ENCODE measurements at places on chromosomes 11 and 22.

- DNase-seq = no peak
Measured at GRCh38 chr11:26958005-26958701, 35.8 kb upstream of the FIBIN start.

DNA sequence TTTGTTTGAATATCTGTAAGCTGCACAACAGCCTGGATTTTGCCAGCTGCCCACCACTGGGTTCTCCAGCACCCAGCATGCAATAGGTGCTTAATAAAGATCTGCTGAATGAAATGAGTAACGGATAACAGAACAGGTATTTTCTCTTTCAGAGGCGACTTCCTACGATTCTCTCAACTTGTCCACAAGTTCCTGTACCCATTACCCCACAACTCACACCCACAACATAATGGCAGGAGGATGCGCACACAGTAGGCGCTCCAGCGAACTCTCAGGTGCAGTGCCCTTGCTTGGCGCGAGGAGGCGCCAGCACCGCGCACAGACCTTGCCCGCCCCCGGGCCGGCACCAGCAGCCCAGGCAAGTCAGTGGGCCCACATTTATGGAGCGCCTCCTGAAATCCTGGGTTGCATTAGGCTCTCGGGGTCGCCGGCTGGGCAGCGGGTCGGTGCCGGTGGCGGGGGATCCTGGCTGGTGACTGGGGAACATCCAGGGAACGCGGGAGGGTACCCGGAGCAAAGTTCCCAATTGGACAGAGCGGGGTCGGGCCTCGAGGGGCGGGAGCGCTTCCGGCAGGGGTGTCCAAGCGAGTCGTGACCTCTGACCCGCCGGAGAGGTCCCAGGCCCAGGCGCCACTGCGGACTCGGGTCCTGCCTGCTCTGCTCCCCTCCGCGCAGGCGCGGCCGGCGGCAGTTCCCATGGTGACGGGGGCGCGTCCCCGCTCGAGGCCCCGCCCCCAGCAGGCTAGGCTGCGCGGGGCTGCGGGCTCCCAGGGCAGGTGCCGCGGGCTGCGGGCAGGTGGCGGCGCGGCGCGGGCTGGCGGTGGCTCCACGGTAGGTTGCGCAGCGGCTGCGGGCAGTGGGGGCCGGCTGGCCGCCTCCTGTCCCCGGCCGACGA lies at the start of gene KIAA1671:
Gene KIAA1671, plus strand, starts transcription at position 775 of the 895 bp plus-strand sequence. CDS start 75,284 bp downstream, outside the sequence.
- DNase-seq = peak; percentile 83

DNA sequence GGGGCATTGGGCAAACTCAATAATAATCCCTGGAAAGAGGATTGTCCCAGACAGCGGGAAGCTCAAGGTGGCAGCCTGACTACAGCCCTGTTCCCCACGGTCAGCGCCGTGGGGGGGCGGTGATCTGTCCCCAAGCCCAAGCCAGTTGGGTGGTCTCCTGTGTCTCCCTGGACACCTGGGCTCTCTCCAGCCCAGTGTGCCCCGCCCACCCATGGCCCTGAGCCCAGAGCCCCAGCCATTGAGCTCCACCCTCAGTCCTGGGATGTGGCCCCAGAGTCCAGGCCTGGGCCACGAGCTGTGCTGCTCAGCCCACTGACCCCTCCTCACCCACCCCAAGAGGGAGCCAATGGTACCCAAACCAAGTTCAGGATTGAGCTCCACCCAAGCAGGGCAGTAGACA lies 27.9 kb upstream of the PDE2A start:
- DNase-seq = no peak

DNA sequence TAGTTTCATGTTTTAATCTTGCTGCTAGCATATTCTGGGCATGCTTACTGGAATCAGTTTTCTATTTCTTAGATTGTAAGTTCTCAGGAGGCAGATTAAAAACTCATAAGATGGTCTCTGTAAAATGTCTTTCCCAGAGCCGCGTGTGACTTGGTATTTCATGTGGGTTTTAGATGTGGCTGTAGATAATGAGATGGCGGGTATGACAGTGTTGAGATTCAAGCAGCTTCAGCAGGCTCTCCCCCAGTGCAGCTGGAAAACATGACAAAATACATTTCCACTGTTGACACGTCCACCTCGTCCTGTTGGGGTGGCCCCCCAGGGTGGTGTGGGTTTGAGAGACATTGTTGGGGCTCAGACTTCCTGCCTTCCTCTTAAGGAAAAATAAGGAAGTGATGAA lies 106.8 kb downstream of the KIRREL3 start:
- no peak for DNase-seq

DNA sequence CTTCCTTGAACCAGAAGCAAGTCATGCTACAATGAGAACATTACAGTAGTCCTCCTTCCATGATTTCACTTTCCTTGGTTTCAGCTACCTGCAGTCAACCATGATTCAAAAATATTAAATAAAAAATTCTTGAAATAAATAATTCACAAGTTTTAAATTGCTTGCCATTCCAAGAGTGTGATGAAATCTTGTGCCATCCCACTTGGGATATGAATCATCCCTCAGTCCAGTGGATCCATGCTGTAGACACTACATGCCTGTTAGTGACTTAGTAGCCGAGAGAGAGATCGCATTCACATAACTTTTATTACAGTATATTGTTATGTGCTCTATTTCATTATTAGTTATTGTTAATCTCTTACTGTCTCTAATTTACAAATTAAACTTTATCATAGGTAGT lies 6.0 kb downstream of the HOATZ start:
- no peak for DNase-seq

- DNase-seq = no peak
Measured at GRCh38 chr22:36339171-36340065, 48.3 kb downstream of the MYH9 start.

- DNase-seq = no peak
Measured at GRCh38 chr11:89477175-89477574, 14.0 kb downstream of the NOX4 start.

GRCh38 chr22:48627966-48628365 lies 1199.7 kb downstream of the BRD1 start:
- no peak for DNase-seq

- no peak for DNase-seq
Measured at GRCh38 chr11:70339066-70339465, 59.3 kb upstream of the CTTN start.

DNA sequence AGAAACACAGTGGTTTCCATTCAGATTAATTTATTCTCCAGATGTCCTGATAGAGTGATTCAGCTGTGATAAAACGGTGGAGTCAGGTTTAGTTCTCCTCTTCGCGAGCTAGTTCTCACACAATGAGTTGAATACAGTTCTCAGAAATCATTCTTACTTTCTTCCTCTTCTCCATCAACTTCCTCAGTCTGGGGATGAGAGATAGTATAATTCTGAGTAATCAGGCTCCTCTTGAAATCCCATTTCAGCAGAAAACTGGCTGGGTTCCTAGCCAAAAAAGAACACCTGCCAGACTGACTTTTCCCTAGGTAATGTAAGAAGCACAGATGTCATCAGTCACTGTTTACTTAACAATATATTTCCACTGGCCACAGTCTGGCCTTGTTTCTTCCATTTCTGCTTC lies 76.7 kb downstream of the SVIP start:
- DNase-seq = no peak

GRCh38 chr11:6345366-6345765 lies 25.1 kb upstream of the CAVIN3 start:
- DNase-seq = no peak

DNA sequence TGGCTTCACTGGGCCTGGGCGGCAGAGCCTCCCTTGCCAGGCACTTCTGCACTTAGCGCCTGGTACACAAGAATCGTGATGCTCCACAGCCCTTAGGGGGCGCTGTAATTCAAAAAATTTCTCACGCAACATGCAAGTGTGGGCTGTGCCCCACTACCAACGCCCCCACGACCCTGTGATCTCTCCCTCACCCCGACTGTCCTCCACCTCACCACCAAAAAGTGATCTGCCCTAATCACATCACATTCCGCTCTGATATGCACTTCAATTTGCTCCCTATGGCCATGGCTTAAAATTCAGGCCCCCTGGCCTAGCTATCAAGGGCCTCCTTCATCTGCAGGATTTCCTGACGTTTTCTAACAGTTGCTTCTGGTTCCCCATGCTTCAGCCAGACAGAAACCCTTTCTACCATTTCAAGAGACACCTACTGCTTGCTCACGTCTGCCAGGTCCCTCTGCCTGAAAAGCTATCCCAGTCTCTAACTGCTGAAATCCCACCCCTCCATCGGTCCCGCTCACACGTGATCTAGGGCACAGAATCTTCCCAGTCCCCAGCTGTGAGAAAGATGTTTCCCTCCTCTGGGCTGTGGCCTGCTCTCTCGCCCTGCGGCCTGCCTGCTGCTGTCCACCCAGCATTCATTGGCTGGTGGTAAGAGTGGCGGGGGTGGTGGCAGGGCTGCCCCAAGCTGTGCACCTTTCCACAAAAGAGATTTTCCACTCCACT lies 27.9 kb upstream of the LRRC32 start:
- no peak for DNase-seq

DNA sequence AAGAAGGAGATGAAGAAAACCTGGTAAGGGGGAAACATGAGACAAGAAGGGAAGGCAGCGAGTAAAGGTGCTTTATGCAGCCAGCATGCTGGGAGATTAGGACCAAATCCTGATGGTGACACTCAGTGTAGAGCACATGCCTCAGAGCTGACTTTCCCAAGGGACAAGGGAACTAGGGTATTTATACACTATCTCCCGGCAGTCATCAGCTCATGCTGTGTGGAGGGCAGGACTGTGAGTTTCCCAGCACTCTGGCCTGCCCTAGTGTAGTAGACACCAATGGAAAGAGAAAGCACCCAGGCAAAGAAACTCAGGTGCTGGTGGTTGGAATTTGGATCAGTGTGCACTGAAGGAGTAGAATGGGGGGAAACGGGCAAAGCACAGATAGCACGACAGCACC lies 128.3 kb upstream of the CSNK2A3 start:
- DNase-seq = no peak

- peak; percentile 52 for DNase-seq
Measured at GRCh38 chr11:73225001-73225686, 7.1 kb downstream of the P2RY2 start.

Data from lung (tissue), 17 donors.